Smooth muscle cell of the umbilical artery (primary cell): ENCODE measurements at places on chromosomes 3 and 15. TPM values are rescaled to one million over a fixed set of nuclear protein-coding genes. Genes with fewer than 3 reads are reported as not detected.

NDN gene
- total RNA-seq: 62.5 and 94.7 TPM in 2 replicates

OR5K1 gene
- not detected in 2 replicates for total RNA-seq

SELENOT gene
- 200 and 238 TPM in 2 replicates for total RNA-seq

TMOD3 gene
- 28.8 and 48.0 TPM in 2 replicates for total RNA-seq

PEX5L gene
- total RNA-seq: under 0.01 and 0.51 TPM in 2 replicates

FILIP1L gene
- 20.7 and 41.9 TPM in 2 replicates for total RNA-seq

STRIT1 gene
- not detected in 2 replicates for total RNA-seq

RBM6 gene
- total RNA-seq: 48.7 and 65.1 TPM in 2 replicates

FAM107A gene
- total RNA-seq: not detected in 2 replicates

C3orf22 gene
- total RNA-seq: not detected in 2 replicates

ST8SIA2 gene
- not detected in 2 replicates for total RNA-seq

DAG1 gene
- 63.5 and 77.1 TPM in 2 replicates for total RNA-seq

FOXL2NB gene
- total RNA-seq: not detected in 2 replicates

ASB14 gene
- total RNA-seq: 0.05 TPM in 1 of 2 replicates, not detected in the other

LSAMP gene
- 5.7 and 40.1 TPM in 2 replicates for total RNA-seq

FEZF2 gene
- total RNA-seq: not detected in 2 replicates
